ENCODE measurements at places on chromosomes 7 and 10.

DNA sequence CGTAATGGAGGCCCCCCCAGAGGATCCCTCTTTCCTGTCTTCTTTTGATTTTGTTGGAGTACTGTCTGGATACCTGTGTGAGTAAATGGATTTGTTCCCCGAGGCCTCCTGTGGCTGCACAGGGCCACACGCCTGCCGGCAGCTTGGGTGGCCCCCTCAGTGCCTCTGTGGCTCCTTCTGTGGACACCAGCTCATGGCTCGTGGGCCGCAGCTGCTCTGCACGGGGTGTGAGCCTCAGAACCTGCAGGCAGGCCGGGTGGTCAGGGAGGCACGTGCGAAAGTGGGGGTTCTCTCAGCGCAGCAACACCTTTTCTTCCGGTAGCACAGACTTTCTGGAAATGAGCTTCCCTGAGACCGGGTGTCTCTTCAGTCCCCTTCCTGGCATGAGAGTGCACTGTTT, 70.3 kb downstream of the WDR37 start:
- DNase-seq: no peak

DNA sequence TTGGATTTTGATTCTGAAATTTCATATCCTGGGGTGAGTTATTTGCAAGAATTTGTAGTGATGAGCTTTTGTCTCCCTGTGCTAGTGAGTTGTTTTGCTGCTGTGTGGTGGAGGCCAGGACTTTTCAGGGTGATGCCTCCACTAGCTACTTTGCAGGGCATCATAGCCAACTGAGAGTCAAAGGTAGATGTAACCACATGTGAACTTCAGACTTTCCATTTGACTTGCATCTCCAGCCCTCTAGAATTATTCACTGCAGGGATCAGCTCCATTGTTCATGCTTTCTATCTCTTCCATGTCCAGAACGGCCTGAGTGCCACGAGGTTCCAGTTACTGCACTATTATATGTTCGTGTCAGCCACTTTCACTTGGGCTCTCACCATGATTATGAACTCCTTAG, 534.3 kb downstream of the GRM8 start:
- no peak for DNase-seq

GRCh38 chr7:101216860-101217387, 457 bp downstream of the PLOD3 start:
- DNase-seq: peak; percentile 48

DNA sequence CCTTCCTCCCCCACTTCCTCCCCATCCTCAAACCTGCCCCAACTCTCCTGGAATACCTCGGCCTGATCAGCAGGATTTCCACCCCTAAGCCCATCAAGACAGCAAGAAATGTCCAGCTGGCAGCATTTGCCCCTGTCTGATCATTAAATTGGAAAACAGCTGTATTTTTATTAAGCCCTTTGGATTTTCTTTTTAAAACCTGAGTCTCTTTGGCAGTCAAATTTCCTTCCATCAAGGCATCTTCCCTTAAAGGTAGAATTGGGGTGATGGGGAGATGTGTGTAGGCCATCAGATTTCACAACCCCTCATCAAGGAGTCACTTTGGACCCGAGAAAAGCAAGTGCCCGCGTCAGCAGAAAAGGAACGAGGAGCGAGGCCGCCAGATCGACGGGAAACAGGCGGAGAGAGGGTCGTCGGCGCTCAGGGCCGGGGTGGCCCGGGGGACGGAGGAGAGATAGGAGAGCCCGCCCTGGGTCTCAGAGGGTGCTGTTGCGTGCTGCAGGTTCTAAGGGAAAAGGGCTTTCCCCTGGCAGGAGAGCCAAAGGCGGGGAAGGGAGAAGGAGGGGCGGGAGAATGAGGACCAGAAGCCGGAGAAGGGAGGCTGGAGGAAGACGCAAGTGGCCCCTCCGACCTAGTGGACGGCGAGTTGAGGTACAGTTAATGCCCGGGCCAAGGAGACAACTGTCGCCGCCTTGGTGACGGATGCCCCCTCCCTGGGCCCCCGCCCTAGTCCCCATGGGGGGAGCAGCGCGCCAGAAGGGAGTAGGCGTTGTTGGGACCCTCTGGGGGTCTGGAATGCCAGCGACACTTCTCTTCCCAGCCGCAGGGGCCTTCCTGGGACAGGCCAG, 11.5 kb upstream of the GATA3 start:
- no peak for DNase-seq

- no peak for DNase-seq
Observed at GRCh38 chr7:109893231-109893630, 1197.7 kb upstream of the LRRN3 start.

- peak; percentile 86 for DNase-seq
Observed at GRCh38 chr10:99620711-99621453, 643 bp upstream of the SLC25A28 start.

DNA sequence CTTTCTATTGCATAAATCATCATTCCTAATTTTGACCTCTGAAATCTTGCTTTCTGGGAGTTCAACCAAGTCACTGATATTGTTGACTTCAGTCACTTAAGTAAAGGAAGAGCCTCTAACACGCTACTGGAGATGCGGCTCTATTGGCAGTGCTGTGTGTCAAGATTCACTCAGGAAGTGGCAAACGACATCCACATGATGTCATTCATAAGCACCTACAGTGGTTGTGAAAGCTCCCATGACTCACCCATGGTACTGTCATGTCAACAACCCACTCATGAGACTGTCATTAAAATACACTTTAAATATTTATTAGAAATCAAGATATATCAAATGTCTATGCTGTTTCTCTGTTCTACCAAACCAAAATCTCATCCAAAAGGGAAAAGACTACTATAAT, 52.5 kb upstream of the LHFPL3 start:
- DNase-seq: no peak

GRCh38 chr10:118827053-118827452, 72.3 kb upstream of the CACUL1 start:
- no peak for DNase-seq

- DNase-seq: no peak
Observed at GRCh38 chr10:15652117-15652516, 67.6 kb downstream of the ITGA8 start.

DNA sequence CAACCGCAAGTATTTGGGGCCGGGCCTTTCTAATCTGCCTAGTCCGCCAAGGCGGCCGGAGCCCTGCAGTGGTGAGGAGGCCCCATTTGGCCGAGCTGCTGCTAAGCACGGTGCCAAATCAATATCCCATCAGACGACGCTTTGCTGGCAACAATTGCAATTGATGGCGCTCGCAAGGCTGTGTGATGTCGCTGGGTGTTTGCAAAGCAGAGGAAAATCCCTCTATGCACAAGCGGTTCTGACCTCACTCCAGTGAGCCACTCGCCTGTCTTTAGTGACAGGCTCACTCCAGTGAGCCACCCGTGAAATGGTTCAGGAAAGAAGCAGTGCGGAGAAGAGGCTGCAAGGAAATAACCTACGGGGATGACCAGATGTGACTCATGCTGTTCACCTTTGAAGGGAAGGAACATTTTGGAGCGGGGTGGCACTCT, 18.3 kb upstream of the PDE1C start:
- DNase-seq: no peak

- DNase-seq: no peak
Observed at GRCh38 chr7:99368750-99369389, 5.7 kb upstream of the ARPC1B start.

DNA sequence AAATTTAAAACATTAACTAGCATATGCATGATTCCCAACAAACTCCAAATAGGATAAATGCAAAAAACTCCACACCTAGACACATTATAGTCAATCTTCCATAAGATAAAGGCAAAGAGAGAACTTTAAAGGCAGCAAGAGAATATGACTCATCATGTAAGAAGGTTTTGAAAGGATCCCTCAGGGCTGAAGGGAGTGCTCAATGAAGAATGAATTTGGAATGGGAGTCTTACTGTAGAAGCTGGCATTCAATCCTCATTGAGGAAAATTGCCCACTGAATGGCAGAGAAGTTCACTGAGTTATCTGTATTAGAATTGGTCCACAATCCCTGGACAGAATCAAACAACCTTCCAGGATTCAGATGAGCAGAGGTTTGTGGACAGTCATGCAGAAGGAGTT, 26.1 kb upstream of the ZNF365 start:
- DNase-seq: no peak

DNA sequence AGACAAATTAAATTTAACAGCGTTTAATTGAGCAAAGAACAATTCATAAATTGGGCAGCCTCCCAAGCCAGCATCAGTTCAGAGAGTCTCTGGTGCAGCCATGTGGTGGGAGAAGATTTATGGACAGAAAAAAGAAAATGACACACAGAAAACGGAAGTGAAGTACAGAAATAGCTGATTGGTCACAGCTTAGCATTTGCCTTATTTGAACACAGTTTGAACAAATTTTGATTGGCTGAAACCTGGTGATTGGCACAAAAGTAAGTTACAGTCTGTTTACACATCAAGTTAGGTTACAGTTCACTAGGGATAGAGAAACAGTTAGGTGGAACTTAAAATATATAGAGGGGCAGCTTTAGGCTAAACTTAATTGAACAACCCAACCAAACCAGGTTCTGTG, 720.1 kb downstream of the TYW1 start:
- no peak for DNase-seq

- DNase-seq: no peak
Observed at GRCh38 chr7:25287291-25287690, 59.0 kb upstream of the NPVF start.

DNA sequence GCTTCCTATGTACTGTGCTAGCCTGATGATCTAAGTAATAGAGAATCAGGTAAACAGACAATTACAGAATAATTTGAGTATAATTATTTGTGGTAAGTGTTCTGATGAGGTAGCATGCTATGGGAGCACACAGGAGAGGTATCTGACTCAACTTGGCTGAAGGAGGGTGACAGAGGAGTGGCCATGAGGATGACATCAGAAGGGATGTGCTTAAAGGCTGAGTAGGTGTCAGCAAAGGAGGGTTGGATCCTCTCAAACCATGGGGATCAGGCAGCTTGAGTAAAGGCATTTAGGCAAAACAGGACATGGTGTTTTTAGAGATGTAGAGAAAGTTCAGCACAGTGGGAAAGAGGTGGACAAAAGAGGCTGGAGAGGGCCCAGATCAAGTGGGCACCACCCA, 29.0 kb downstream of the KLHDC10 start:
- no peak for DNase-seq

DNA sequence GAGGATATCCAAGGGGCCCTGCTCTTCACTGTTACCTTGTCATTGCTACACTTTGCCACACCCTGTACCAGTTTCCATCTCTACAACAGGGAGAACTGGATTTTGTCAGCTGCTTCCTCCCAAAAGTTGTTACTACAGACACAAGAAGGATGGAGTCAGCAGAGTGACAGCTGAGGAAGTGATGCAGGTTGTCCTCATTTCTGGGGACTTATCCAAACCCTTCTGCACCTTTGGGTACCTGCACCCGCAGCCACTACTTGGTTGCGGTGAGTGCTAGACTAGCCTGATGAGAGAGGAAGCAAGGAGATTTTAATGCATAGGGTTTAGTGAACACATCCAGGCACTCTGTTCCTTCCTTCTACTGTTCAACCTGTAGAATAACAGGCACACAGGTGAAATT, 281.0 kb downstream of the RPS24 start:
- DNase-seq: no peak

GRCh38 chr7:27619492-27619891, 43.2 kb downstream of the HIBADH start:
- DNase-seq: no peak

DNA sequence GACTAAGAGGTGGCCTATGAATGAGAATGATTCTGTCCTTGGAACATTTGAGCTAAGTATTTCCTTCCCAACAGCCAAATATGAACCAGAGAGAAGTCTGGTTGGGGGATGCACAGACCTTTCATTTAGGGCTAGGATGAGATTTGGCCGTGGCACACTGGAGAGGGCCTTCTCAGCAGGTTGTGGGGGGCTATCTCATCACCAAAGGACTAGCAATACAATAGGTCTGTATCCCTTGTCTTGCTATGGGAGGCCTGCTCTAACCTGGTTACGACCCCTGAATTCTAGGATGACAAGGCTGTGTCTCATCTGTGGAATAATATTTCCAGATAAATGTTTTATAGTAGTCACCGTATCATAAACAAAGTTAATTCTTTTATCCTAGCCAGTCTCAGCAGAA, 133.0 kb downstream of the CHRM2 start:
- no peak for DNase-seq

DNA sequence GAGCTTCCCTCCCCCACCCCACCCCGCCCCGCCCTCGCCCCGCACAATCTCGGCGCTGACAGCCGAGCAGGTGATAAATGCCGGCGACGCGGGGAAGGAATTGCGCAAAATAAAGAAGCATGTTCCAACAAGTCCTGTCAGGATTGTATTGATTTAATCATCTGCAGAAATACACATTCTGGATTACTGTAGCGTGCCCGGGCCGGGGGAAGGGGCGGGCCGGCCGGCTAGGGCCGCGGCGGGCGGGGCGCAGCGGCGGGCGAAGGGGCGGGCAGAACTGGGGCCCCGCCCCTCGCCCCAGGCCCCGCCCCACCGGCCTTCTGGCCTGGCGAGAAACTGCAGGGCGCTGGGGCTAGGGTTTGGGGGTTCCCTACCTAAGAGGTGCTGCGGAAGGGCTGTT, 88.9 kb upstream of the PAX2 start:
- DNase-seq: no peak

DNA sequence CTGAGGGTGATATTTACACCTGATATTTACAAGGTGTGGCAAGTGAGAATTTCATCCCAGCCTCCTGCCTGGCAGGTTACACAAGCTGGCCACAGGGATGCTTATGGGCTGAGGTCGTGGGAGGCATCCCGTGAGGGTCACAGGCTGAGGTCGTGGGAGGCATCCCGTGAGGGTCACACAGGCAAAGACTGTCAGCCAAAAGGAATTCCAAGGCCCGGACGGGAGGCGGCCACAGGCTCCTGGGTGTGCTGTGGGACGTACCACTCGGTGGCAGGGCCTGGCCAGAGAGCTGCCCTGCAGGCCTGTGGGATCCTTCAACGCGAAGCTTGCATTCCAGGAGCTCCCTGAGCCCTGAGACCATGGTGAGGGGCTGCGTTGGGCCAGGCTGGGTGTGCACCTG, 460.6 kb downstream of the DNAJB6 start:
- DNase-seq: no peak

DNA sequence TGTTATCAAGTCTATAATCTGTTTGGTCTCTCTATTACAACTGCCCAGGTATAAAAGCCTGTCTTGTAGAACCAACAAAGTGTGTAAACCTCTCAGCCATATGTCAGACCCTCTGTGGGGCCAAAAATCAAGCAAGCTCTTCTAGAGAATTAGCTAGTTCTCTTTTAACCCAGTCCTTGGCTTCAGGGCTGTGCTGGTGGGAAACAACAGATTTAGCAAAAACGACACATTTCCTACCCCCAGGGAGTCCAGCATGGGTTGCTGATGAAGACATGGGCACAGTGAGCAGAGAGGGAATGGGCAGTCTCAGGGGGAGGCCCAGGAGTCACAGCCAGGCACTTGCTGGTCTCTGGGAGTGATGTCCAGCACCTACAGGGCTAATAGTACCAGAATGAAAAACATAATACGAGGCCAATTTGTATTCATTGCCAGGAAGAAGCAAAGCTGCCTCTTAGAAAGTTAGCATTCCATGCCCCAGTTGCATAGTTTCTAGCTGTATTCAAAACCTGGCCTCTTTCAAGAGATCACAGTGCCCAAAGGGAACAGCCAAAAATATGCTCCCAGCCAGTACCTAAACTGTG, 80.1 kb downstream of the FRMD4A start:
- no peak for DNase-seq
